ENCODE measurements at places on chromosomes 7 and 10.

DNA sequence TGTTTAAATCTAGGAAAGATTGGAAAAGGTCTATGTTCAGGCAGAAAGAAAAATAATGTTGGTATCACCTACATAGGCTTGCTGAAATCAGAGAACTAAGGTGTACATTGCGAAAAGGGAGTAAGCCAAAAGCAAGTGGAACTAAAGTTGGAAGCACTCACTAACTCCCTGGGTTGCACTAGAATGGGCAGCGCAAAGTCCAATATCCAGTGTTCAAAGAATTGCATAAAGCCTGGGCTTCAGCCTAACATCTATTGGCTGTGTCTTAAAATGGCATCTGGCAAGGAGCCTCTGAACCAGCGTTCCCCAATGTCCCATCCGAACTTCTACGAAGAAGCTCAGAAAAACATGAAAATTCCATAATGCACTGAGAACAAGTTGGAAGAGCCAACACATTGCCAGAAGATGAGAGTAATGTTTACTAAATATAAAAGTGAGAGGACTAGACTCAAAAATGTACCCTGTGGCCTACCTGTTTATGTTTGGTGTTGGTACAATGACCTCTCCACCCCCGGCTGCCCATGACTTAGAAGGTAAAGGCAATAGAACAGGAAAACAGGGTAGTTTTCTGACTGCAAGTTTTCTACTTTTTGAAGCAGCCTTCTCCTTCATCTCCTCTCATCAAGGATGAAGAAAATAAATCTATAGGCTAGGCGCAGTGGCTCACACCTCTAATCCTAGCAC, 275.9 kb upstream of the GHITM start:
- no peak for DNase-seq

- no peak for DNase-seq
Observed at GRCh38 chr10:92593619-92594588, 974 bp downstream of the KIF11 start.

GRCh38 chr10:133159611-133159949, 439 bp upstream of the KNDC1 start:
- DNase-seq = no peak

- peak; percentile 88 for DNase-seq
Observed at GRCh38 chr7:3300651-3301448, at the start of gene SDK1. SDK1 (plus strand) TSS chr7:3301252; CDS start chr7:3301587, 335 bp downstream.

- no peak for DNase-seq
Observed at GRCh38 chr7:29109358-29109757, 37.0 kb downstream of the CPVL start.

DNA sequence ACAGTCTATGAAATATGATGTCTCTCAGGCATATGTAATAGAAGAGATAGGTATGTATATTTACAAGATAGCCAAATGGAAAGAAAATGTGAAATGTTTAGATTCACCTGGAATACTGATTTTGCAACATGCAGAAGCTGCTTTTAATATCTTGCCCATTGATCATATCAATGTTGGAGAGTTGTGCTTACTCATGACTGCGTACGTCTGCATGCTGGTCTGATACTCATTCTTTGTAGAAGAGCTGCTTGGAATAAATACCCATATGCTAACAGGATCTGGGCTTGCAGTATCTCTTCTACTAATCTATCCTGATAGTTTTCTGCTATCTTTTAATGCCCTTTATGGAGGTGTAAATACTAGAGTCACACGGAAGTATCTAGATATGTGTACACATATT, 120.6 kb upstream of the FOXP2 start:
- no peak for DNase-seq

GRCh38 chr10:29541422-29542210, 93.2 kb downstream of the SVIL start:
- DNase-seq = no peak

GRCh38 chr10:31605426-31605825, 286.4 kb downstream of the ZEB1 start:
- no peak for DNase-seq

- no peak for DNase-seq
Observed at GRCh38 chr10:85861513-85862197, 504.9 kb downstream of the GRID1 start.

DNA sequence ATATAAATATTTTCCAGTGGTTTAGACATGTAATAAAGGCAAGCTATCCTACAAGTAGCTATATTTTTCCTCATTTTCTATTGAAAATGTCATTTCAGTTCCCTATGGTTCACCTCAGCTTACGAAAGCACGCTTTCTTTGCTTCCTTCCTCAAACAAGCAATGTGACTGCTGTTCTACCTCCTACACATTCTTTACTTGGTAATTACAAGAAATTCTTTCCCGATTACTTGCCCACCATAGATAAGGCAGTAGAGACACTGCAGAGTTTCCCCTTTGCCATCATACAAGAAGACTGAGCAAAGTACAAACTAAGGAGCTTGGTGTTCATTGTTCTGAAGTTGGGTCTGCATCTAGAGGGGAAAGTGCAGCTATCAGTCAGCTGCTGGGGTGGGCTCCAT, 249.4 kb downstream of the CRPPA start:
- no peak for DNase-seq

DNA sequence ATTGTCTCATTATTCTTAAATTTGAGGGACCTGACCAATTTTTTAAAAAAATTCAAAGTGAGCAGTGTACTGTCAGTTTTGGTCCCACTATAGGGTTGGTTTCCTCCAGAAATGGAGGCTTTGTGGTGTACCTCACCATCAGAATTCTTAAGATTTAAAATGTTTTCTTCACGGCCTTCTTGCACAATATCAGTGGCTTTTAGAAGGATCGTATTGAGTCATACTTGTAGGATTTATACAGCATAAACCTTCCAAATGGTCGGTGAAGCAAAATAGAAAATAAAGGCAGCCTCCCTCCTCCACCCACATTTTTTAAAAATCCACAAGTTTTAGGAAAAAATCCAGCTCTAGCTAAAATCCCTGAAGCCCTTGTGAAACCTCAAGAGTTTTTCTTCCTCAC, 126.4 kb downstream of the RNLS start:
- no peak for DNase-seq

GRCh38 chr10:72323771-72324191, 30.9 kb downstream of the DNAJB12 start:
- DNase-seq = no peak

GRCh38 chr10:16945593-16945992, 128.4 kb upstream of the RSU1 start:
- no peak for DNase-seq

GRCh38 chr7:151243408-151244195, 4.9 kb downstream of the SMARCD3 start:
- peak; percentile 37 for DNase-seq

DNA sequence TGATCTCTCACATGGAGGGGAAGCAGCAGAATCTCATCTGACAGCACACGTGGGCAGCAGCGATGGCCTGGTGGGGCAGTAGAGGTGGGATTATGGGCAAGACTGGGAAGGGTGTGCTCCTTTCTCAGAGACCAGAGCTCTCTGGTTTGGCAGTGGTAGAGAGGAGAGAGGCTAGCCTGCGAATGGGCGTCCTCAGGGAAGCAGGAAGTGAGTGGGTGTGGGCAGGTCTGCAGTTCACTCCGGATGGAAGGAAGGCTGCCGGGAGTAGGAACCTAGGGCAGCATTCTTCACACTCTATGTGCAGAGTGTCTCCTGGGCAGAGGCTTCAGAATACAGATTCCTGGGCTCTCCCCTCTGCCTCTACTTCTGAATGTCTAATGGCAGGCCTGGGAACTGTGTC, 162.8 kb upstream of the BMPER start:
- no peak for DNase-seq

GRCh38 chr7:81045491-81046030, 126.7 kb upstream of the SEMA3C start:
- no peak for DNase-seq

GRCh38 chr7:197413-198335, 5.3 kb downstream of the FAM20C start:
- DNase-seq = no peak

GRCh38 chr7:100539436-100540006, 518 bp downstream of the AGFG2 start:
- DNase-seq = no peak

DNA sequence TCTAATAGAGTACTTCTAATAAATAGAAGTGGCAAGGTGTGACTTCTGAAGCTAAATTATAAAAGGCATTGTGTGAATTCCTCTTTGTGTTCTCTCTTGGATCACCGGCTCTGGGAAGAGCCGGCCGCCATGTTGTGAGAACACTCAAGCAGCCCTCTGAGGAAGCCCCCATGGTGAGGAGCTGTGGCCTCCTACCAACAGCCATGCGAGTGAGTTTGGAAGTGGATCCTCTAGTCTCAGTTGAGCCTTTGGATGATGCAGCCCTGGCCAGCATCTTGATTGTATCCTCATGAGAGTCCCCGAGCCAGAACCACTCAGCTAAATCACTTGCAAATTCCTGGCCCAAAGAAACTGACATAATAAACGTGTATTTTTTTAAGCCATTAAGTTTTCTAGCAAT, 94.5 kb upstream of the CARD11 start:
- no peak for DNase-seq

- DNase-seq = no peak
Observed at GRCh38 chr10:113455947-113456346, 96.9 kb upstream of the HABP2 start.

DNA sequence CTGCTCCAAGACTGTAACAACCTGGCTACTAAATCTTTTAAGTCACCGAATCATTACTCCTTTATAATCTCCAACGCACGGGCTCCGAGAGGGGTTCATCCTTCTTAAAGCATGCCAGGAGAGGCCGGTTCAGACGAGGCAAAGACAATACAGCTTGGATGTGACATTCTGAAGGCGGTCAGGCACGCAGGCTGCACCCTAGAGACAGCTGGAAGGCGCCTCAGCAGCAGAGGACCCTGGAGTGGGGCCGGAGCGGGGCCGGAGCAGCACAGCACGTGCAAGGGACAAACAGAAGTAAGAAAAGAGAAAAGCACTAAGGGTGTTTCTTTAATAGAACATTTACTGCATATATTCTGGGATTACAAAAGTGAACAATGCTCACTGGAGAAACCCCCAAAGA, 97.8 kb upstream of the PPP2R2D start:
- no peak for DNase-seq

GRCh38 chr7:46369933-46370654, 449.0 kb upstream of the IGFBP3 start:
- no peak for DNase-seq

DNA sequence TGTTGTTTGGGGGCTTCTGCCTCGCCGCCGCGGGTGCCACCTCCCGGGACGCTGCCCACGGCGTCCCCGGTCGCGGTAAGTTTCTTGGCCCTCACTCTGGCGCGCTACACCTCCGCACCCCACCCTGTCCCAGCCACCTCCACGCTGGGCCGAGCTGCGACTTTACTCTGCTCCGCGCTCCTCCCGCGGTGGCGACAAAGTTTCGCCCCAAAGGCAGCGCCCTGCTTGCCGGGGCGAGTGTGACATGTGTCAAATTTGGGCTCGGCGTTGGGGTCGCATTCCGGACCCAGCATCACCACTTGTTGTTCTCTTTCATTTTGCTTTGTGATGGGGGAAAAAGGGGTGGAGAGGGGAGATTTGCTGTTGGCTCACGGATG, 167.7 kb upstream of the PPP1R3A start:
- DNase-seq = no peak

DNA sequence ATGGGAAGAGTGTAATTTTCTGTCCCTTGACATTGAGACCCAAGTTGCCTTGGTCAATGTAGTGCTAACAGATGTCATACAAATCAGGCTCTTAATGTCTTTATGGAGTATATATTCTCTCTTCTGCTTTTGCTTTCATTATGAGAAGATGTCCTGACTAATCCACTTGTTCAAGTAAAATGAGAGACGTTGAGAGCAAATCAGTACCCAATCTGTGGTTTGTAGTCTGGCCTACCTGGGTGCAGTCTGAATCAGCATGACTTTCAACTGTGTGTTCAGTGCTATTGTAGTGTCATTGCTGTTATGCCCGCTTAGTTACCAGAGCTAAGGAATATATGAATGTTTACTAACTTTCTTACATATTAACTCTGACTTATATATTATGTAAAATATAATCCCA, 612.4 kb downstream of the ANKRD7 start:
- DNase-seq = no peak

- no peak for DNase-seq
Observed at GRCh38 chr10:3046210-3046779, 21.1 kb upstream of the PFKP start.

- no peak for DNase-seq
Observed at GRCh38 chr10:50991456-50992355, 82.6 kb upstream of the PRKG1 start.

- DNase-seq = no peak
Observed at GRCh38 chr7:112790586-112791003, 402 bp upstream of the TMEM168 start.

GRCh38 chr7:156401617-156402016, 239.0 kb upstream of the RNF32 start:
- DNase-seq = no peak

DNA sequence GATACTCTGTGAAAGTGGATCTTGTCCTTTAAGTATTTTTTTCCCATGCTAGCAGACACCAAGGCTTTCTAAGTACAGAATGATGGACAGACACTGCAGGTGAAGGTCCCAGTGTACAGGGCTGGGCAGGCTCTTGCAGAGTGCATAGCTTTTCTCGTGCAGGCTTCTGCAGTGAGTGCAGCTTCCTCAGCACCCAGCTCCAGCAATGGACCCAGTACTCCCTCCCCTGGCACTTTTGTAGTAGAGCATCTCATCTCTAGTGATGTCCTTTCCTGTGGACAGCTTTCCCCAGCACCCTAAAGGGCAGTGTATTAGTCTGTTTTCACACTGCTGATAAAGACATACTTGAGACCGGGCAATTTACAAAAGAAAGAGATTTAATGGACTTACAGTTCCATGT, 104.3 kb downstream of the CUL2 start:
- DNase-seq = no peak

GRCh38 chr10:37975401-37975991, 951 bp downstream of the ZNF25 start:
- DNase-seq = no peak

GRCh38 chr10:104080762-104081161, 4.9 kb downstream of the COL17A1 start:
- DNase-seq = no peak

DNA sequence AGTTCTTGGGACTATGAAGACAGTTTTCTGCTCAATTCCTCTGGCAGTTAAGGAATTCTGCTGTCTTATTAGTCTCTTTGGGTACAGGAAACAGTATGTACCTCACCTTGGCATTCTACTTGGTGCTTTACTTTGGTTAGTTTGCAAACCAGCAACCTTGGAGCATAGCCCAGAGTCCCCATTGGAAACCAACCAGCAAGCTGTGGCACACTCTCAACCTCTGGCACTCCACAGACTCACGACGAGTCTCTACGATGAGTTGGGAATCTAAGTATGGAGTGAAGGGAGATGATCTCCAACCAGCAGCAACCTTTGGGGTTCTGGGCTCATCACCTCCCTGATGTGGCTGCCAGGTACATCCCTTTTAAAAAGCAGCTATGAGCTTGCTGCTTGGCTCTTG, 43.8 kb downstream of the TPK1 start:
- no peak for DNase-seq

- peak; percentile 37 for DNase-seq
Observed at GRCh38 chr10:73785721-73786511, 510 bp downstream of the ZSWIM8 start.

- DNase-seq = no peak
Observed at GRCh38 chr7:2930310-2931033, 86.4 kb upstream of the GNA12 start.

GRCh38 chr7:46478046-46478445, 557.0 kb upstream of the IGFBP3 start:
- DNase-seq = no peak

GRCh38 chr7:77386165-77386822, 29.9 kb downstream of the GSAP start:
- no peak for DNase-seq

Data from activated CD4-positive, alpha-beta T cell treated with anti-CD3 and anti-CD28 coated beads, Interleukin-2, amount 50 U/mL, for 1 hour (primary cell).